ENCODE measurements at places on chromosomes 1 and 21. TPM values are rescaled to one million over a fixed set of nuclear protein-coding genes. Genes with fewer than 3 reads are reported as not detected.

The NUP210L gene
- total RNA-seq = under 0.01 TPM

The COG2 gene
- total RNA-seq = 11.3 TPM

The CHRM3 gene
- 0.20 TPM for total RNA-seq

The NR0B2 gene
- not detected for total RNA-seq

The EPHA2 gene
- total RNA-seq = 68.6 TPM

The KRTAP12-2 gene
- total RNA-seq = not detected

The SELENBP1 gene
- total RNA-seq = 3.1 TPM

The SLC5A9 gene
- 0.22 TPM for total RNA-seq

The C1orf116 gene
- not detected for total RNA-seq

The C1orf122 gene
- total RNA-seq = 14.4 TPM

The CCDC30 gene
- total RNA-seq = 0.40 TPM

The FOXO6 gene
- total RNA-seq = not detected

The SPATA46 gene
- total RNA-seq = not detected

The KCNE1 gene
- 0.22 TPM for total RNA-seq

The TNN gene
- not detected for total RNA-seq

The CFAP57 gene
- total RNA-seq = 0.20 TPM

The PIGM gene
- 3.4 TPM for total RNA-seq

The MAP3K21 gene
- 0.44 TPM for total RNA-seq

The PDPN gene
- 108 TPM for total RNA-seq

The FAM229A gene
- total RNA-seq = 0.99 TPM

The NR5A2 gene
- total RNA-seq = 3.4 TPM

The PRAMEF8 gene
- not detected for total RNA-seq

The CR1L gene
- total RNA-seq = not detected

The GUCA2A gene
- not detected for total RNA-seq

The ABCG1 gene
- 156 TPM for total RNA-seq

The A3GALT2 gene
- total RNA-seq = not detected

The KRTAP7-1 gene
- not detected for total RNA-seq

The ASTN1 gene
- not detected for total RNA-seq
